ENCODE measurements at places on chromosomes 5 and 9.

- no peak for DNase-seq
Measured at GRCh38 chr5:136754216-136754615, 388.9 kb upstream of the TRPC7 start.

DNA sequence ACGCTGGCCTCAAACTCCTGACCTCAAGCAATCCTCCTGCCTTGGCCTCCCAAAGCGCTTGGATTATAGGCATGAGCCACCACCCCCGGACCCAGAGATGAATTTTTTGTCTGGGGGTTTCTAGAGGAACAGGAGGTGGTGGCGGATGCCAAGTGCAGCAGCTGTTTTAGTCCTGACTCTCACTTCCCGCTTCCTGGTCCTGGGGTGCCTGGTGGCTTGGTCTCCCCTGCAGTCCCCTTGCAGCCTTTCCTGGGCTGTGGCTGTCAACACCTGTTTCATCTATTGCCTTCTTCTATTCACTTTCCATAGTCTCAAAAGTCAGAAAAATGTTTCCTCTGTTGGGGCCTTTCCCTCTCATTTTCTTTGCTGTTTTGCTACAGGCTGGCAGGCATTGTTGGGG lies 6.5 kb upstream of the NHP2 start:
- DNase-seq, result no peak

DNA sequence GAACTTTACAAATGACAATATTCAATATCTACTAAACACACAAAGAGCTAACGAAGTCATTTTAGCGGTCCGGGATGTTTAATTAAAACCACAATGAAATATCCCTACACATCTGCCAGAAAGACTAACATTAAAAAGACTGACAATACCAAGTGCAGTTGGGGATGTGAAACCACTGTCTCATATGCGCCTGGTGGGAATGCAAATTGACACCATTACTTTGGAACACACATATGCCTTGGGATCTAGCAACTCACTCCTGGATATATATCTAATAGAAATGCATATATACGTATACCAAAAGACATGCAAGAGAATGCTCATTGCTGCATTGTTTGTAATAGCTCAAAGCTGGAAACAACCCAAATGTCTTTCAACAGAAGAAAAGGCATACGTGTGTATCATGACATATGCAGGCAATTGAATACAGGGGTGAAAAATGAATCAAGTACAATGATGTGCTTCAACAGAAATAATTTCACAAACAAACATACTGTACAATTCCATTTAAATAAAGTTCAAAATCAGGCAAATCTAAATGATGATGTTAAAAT lies 153.3 kb downstream of the CARTPT start:
- DNase-seq, result no peak

GRCh38 chr5:32474209-32474854 lies 29.8 kb upstream of the ZFR start:
- DNase-seq, result no peak

DNA sequence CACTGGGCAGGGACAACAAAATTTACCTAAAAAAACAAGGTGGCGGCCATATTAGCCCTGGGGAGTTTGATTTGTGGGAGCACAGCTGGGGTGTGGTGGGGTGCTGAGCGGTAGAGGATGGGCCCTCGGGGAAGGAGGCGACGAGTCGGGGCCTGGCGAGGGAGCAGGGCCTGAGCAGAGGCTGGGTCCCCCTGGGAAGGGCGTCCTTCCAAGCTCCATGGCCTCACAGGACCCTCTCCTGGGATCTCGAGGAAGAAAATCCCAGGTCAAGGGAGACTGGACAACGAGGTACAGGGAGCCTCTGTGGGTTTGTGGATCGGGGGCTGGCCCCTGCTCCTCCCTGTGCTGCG lies 165.5 kb downstream of the CACNA1B start:
- DNase-seq, result no peak

- DNase-seq, result peak; percentile 30
Measured at GRCh38 chr9:69215774-69216485, 41.9 kb downstream of the TJP2 start.

GRCh38 chr9:32401488-32401887 lies 17.0 kb downstream of the ACO1 start:
- no peak for DNase-seq

DNA sequence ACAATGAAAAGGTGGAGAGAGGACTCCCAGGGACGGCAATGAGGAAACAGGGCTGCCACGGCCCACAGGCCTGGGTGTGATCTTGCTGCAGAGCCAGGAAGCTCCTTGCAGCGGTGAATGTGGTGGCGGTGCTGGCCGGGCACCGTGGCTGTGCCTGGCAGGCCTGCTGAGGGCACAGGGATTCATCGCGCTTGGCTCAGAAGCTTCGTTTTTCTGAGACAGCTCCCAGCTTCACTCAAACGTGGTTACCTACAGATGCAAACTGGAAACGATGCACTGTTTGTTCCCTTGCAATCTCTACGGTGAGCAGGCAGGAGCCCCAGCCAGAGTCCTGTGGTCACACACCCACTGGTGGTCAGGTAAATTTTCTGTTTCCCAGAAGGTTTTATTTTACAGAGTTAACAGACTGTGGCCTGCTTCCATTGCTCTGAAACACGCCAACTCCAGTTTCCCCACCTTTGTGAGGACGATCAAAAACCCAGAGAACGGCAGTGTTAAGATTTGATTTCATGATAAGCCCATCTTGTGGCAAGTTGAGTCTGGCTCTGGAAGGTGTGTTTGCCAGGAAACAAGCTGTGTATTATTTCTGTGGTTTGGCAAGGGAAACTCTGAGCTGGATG lies 183.9 kb downstream of the AUH start:
- no peak for DNase-seq

GRCh38 chr5:137022725-137023124 lies 476.4 kb downstream of the SPOCK1 start:
- no peak for DNase-seq

- peak; percentile 85 for DNase-seq
Measured at GRCh38 chr9:72592502-72593403, 71.3 kb downstream of the TMC1 start.

DNA sequence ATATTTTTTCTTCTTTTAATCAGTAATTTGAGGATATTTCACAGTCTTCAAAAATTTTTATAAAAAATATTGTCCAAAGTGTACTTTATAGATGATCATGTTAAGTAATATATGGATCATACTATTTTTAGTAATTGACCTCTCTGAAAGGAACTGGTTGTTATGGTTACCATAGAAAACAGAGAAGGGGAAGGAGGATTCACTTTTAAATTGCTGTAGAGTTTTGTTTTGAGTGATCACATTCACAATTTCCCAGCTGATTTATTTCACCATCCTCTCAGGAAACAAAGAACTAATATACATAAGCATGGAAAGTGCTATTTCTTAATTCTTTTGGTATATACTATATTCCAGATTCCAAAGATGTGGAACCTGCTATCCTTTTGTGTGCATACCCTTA lies 56.5 kb upstream of the NREP start:
- DNase-seq, result no peak

DNA sequence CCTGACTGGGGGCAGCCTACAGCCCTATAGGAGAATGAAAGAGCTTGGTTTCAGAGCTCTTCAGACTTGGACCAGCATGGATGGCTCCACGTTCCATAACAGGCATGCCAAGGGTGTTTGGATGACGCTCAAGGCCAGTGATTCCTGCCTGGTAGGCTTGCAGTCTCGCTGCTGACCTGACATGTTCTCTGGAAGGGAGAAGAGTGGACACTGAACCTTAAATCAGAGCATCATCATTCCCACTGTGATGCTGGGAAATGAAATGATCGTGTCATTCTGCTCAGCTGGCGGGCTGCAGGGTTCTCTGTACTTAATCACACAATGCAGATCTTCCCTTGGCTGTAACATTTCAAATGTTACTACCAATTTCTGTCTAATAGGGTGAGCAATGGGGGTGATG lies 57.0 kb downstream of the CFAP90 start:
- no peak for DNase-seq

DNA sequence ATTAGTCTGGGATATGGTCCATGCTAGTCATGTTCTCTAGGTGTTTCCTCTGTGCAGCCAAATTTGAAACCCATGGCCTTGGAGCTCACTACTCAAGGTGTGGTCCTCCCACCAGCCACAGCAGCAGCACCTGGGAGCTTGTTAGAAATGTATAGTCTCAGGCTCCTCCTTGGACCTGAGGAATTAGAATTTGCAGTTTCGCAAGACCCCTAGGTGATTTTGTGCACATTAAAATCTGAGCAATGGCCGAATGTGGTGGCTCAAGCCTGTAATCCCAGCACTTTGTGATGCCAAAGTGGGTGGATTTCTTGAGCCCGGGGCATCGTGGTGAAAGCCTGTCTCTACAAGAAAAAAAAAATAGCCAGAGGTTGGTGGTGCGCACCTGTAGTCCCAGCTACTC lies 72.3 kb upstream of the NEK6 start:
- DNase-seq, result no peak

DNA sequence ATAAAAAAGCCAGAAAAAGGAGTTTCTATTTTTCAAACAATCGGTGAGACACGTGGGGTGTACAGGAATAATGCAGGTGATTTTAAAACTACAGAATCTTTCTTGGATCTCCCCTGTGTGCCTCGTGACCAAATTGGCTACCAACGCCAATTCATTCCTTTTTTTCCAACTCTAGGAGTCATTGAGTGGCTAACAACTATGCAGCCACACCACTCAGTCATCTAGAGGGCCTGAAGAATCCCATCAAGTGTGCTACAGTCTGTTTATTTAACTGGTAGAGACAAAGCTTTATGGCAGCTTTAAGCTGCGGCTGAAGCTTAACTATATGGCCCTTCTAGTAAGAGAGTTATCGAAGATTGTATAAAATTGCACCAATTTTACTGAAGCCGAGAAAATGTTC lies 113.1 kb upstream of the NIPBL start:
- DNase-seq, result no peak

GRCh38 chr5:766666-767431 lies 17.7 kb downstream of the ZDHHC11B start:
- DNase-seq, result no peak

DNA sequence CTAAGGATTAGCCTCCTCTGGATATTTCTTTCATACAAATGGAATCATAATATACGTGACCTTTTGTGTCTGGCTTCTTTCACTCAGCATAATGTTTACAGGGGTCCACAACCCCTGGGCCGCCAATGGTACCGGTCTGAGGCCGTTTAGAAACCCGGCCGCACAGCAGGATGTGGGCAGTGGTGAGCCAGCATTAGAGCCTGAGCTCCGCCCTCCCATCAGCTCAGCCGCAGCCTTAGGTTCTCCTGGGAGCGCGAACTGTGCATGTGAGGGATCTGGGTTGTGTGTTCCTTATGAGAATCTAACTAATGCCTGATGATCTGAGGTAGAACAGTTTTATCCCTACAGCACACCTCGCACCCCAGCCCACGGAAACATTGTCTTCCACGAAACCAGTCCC lies 229.7 kb downstream of the ICE1 start:
- no peak for DNase-seq

GRCh38 chr5:59102437-59102836 lies 519.6 kb downstream of the RAB3C start:
- no peak for DNase-seq

- no peak for DNase-seq
Measured at GRCh38 chr5:22329683-22330082, 523.5 kb downstream of the CDH12 start.

- DNase-seq, result no peak
Measured at GRCh38 chr9:17725399-17726010, 146.6 kb downstream of the SH3GL2 start.

DNA sequence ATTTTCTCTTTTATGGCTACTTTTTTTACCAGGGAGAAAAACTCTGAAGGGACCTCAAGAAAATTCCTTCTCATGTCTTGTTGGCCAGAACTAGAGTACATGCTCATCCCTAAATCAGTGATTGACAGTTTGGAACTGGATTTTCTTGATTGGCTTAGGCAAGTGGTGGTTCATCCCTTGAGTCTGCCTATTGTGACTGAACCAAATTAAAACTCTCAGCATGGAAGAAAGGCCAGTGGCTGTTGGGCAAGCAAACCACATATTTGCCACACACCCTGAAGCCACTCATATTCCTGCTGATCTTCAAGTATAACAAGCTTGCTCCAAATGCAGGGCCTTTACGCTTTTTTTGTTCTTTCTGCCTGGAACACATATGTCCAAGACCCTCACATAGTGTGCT lies 7.2 kb upstream of the HOMER1 start:
- DNase-seq, result no peak

- DNase-seq, result no peak
Measured at GRCh38 chr5:155128786-155129512, 115.4 kb downstream of the KIF4B start.

DNA sequence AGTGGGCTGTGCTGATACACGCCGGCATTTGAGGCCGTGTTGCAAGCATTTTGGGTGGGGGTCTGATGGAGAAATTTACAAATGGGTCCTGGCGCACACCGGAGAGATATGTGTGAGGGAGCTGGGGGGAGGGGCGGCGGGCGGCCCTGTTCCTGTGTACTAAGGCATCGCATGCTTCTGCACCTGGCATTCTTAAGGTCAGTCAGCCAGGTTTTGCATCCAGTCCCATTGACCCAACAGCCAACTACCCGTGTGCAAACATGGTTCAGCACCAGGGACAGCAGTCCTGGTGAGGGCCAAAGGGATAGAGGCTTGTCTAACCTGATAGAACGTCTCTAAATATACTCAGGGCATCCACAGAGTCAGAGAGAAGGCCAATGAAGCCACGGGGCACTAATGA lies 839 bp downstream of the GABRG2 start:
- peak; percentile 0 for DNase-seq

- DNase-seq, result peak; percentile 30
Measured at GRCh38 chr5:96117771-96118651, 156.4 kb upstream of the ELL2 start.

DNA sequence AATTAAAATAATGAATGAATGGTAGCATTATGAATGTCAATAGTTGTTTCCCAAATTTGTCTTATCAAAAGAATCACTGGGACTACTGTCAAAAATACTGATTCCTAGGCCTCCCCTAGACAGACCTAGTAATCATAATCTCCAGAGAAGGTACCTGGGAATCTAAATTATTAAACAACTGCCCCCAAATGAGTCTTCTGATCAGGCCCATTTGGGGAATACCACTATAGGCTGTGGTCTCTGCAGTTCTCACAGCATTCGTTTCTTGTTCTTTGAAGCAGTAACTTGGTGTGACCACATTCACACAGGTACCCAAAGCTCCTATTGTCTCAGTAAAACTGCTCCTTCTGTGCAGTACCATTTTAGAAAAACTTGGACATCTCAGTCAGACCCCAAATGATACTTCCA lies 230.9 kb downstream of the PIK3R1 start:
- DNase-seq, result no peak

GRCh38 chr9:101167490-101168134 lies 139.1 kb downstream of the PLPPR1 start:
- DNase-seq, result no peak

DNA sequence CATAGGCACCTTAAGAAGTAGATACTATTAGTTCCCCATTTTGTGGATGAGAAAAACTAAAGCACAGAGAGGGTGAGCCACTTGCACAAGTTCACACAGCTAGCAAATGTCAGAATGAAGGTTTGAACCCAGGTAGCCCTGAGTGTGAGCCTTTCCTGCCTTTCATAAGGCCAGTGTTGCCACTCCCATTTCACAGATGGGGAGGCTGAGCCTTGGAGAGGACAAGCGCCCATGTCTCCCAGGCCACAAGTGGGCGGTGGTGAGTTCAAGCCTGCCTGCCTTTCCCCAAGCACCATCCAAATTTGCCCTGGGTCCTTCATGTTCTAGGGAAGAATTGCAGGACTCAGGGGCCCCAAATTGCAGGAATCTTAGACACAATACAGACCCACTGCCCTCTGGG lies 50.6 kb downstream of the LHX2 start:
- no peak for DNase-seq

GRCh38 chr9:9437641-9438040 lies 1175.2 kb downstream of the PTPRD start:
- DNase-seq, result no peak

Measured in choroid plexus epithelial cell (primary cell).